ENCODE measurements at places on chromosomes 6 and 20. TPM values are rescaled to one million over a fixed set of nuclear protein-coding genes. Genes with fewer than 3 reads are reported as not detected.

ADGRF5 gene
- 0.06 TPM for total RNA-seq

GRCh38 chr20:63864978-63865640, at the start of gene TPD52L2:
TSS of gene TPD52L2 (plus strand) at chr20:63865270. CDS start at chr20:63865366, 96 bp downstream.
- H3K4me3 ChIP-seq: peak within 1 kb of the TSS; percentile 82
- peaks cover 25% of the 10 kb centered on the region for H3K36me3 ChIP-seq
- DNase-seq: peak; percentile 96
- peak within 1 kb of the TSS; percentile 69 for H3K27ac ChIP-seq
- H3K4me1 ChIP-seq: peaks cover 2% of the 10 kb centered on the region
- no peaks in the 10 kb centered on the region for H3K27me3 ChIP-seq

DNA sequence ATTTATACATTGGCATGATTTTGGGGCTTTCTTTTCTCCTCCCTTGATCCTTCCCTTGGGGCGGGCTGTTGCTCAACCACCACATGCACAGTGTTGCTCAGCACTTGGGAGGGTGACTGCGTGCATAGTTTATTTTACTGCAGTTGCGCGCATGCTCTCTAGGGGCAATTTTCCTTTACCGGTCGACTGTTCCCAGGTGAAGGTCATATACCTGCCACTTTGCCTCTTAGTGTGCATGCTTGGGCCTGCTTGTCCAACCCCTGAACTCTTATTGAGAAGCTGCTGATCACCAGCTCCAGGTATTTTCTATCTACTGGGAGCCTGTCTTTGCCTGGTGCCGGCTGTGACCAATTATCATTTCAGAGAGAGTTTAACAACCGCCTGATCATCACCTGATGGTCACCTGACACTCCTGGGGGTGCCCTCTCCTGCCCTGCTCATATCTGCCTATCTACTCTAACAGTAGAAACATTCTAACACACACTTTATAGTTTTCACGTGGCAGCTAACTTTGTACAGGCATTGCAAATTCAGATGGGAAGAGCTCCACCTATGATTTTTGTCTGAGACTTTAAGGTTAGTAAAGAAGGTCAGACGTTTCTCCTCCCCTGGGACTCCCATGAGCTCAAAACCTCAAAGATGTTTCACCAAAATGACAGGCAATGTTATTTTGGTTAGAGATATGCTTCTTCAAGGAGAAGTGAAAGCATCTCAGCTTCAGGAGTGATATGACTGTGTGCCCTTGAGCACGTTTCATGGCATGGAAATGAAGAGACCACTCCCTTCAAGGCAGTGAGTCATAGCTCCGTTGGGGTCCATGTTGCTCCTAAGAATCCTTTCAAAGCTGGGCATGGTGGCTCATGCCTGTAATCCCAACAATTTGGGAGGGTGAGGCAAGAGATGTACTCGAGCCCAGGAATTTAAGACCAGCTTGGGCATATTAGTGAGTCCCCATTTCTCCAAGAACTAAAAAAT, 227.5 kb upstream of the MYLIP start:
- no peak overlapping the region for H3K4me3 ChIP-seq
- peaks cover 14% of the 10 kb centered on the region for H3K4me1 ChIP-seq
- DNase-seq: no peak
- no peaks in the 10 kb centered on the region for H3K27me3 ChIP-seq
- no peak overlapping the region for H3K27ac ChIP-seq
- no peaks in the 10 kb centered on the region for H3K36me3 ChIP-seq

GRCh38 chr6:135403584-135403983, 94.0 kb downstream of the AHI1 start:
- no peak overlapping the region for H3K4me3 ChIP-seq
- H3K27ac ChIP-seq: no peak overlapping the region
- DNase-seq: no peak
- H3K4me1 ChIP-seq: peaks cover 3% of the 10 kb centered on the region
- H3K36me3 ChIP-seq: no peaks in the 10 kb centered on the region

DNA sequence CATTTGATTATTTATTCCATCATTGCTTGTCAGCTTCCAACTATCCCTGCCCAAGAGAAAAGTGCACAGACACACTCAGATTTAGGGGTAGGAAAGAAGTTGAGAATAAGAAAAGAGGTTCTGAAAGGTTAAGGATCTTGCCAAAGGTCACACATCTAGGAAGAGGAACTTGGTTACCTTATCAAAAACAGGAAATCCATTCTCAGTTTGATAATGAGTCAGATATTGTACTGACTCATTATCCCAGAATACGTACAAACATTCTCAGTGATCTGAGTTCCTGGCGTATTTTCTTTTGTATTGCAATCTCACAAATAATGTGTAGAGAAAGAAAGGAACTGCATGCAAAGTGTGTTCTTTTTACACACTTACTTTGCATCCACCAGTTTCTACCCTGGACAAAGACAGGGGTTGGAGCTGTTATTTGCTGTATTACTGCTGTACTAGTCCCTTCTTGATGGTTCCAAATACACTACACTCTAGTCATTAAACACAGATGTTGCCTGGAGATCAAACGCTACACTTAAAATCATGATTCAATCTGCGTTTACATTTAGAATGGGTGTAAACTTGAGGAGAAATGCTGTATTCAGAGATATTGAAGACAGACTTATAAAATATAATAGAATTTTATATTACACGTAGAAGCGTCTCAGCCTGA, 545.7 kb downstream of the PRKN start:
- H3K36me3 ChIP-seq: no peaks in the 10 kb centered on the region
- no peaks in the 10 kb centered on the region for H3K4me1 ChIP-seq
- H3K27me3 ChIP-seq: no peaks in the 10 kb centered on the region
- no peak for DNase-seq
- no peak overlapping the region for H3K27ac ChIP-seq

All from H1 (cell line).